Activated CD8-positive, alpha-beta T cell treated with anti-CD3 and anti-CD28 coated beads, Interleukin-2, amount 10 ng/mL, durations not matched to agents 7 days and 5 days (primary cell): ENCODE measurements at places on chromosomes 6 and 20. TPM values are rescaled to one million over a fixed set of nuclear protein-coding genes. Genes with fewer than 3 reads are reported as not detected.

PLCB1 gene
- total RNA-seq, result 0.63 TPM

SPTLC3 gene
- total RNA-seq, result 0.37 TPM

GMPR gene
- total RNA-seq, result 8.9 TPM

SYTL3 gene
- total RNA-seq, result 48.3 TPM

IPCEF1 gene
- total RNA-seq, result 24.4 TPM

CTAGE9 gene
- total RNA-seq, result not detected

GRCh38 chr20:51303731-51304670 lies 238.5 kb downstream of the NFATC2 start:
- DNase-seq, result no peak
- H3K27me3 ChIP-seq, result peaks cover 11% of the 10 kb centered on the region
- no peaks in the 10 kb centered on the region for H3K36me3 ChIP-seq
- peaks cover 3% of the 10 kb centered on the region for H3K4me1 ChIP-seq
- no peak overlapping the region for H3K4me3 ChIP-seq

DNA sequence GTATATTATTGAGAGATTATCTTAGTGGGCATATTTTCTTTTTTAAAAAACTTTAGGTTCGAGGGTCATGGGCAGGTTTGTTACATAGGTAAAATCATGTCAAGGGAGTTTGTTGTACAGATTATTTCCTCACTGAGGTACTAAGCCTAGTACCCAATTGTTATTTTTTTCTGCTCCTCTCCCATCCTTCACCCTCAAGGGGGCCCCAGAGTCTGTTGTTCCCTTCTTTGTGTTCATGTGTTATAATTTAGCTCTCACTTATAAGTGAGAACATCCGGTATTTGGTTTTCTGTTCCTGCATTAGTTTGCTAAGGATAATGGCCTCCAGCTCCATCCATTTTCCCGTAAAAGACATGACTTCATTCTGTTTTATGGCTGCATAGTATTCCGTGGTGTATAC lies 247.9 kb upstream of the RAB32 start:
- H3K4me3 ChIP-seq, result no peak overlapping the region
- no peak overlapping the region for H3K27ac ChIP-seq
- H3K36me3 ChIP-seq, result no peaks in the 10 kb centered on the region
- DNase-seq, result no peak
- H3K4me1 ChIP-seq, result no peaks in the 10 kb centered on the region

DNA sequence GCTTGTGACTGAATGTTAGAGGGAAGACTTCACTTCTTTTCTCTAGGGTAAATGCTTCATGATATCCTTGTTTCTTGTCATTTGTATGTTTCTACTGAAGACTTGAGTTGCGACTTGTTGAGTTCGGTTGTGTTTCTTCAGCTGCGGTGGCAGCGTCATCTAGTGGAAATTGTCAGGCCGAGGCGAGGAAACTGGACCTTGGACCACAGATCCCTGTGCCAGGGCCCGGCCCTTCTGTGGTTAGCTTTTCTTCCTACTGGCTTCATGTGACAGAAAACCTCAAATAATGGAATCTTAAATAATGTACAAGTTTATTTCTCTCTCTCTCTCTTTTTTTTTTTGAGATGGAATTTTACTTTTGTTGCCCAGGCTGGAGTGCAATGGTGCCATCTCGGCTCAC lies 12.4 kb downstream of the MTHFD1L start:
- DNase-seq, result no peak
- no peak overlapping the region for H3K27ac ChIP-seq
- peaks cover 15% of the 10 kb centered on the region for H3K4me1 ChIP-seq
- no peak overlapping the region for H3K4me3 ChIP-seq

DNA sequence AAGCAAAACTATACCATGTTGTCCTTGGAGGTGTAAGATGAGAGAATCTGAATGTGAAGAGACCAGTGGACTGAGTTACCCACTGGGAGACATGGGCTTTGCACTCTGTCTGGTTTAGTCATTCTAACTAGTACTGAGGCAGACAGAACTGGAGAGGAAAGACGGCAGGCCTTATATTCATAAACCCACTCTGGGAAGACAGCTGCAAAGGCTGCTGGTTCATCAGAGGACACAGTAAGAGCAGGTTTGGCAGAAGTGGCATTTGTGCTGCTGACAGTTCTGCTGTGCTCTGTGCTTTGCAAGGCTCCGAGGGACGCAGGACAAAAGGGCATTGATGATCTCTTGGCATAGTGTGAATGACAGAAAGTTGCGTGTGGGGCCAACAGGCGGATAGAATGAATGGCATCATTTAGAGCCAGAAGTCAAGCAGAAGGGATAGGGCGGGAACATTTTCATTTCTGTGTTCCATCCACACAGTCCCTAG lies 142.3 kb upstream of the TENT5A start:
- no peaks in the 10 kb centered on the region for H3K36me3 ChIP-seq
- DNase-seq, result no peak
- no peaks in the 10 kb centered on the region for H3K27me3 ChIP-seq
- no peak overlapping the region for H3K4me3 ChIP-seq
- H3K4me1 ChIP-seq, result no peaks in the 10 kb centered on the region
- H3K27ac ChIP-seq, result no peak overlapping the region

- H3K4me3 ChIP-seq, result no peak overlapping the region
- H3K4me1 ChIP-seq, result no peaks in the 10 kb centered on the region
- H3K27ac ChIP-seq, result no peak overlapping the region
- H3K36me3 ChIP-seq, result no peaks in the 10 kb centered on the region
- no peaks in the 10 kb centered on the region for H3K27me3 ChIP-seq
These were observed 438.4 kb upstream of the ADGRB3 start for GRCh38 chr6:68196645-68197044.

- H3K27ac ChIP-seq, result peak overlapping the region; percentile 67
- no peaks in the 10 kb centered on the region for H3K27me3 ChIP-seq
- H3K36me3 ChIP-seq, result peaks cover 36% of the 10 kb centered on the region
- peak overlapping the region; percentile 28 for H3K4me3 ChIP-seq
These were observed 35.5 kb downstream of the DHX35 start for GRCh38 chr20:38997622-38998021.

GRCh38 chr6:73388433-73388799 lies 6.2 kb upstream of the DDX43 start:
- peak overlapping the region; percentile 81 for H3K4me3 ChIP-seq
- H3K27ac ChIP-seq, result peak overlapping the region; percentile 83

- H3K4me3 ChIP-seq, result no peak overlapping the region
- H3K36me3 ChIP-seq, result no peaks in the 10 kb centered on the region
- DNase-seq, result no peak
- no peak overlapping the region for H3K27ac ChIP-seq
- H3K4me1 ChIP-seq, result no peaks in the 10 kb centered on the region
These were observed 713.4 kb downstream of the CD109 start for GRCh38 chr6:74409447-74409846.

- H3K4me1 ChIP-seq, result no peaks in the 10 kb centered on the region
- no peak overlapping the region for H3K27ac ChIP-seq
- no peak overlapping the region for H3K4me3 ChIP-seq
- no peak for DNase-seq
- H3K36me3 ChIP-seq, result no peaks in the 10 kb centered on the region
- H3K27me3 ChIP-seq, result no peaks in the 10 kb centered on the region
These were observed 182.0 kb upstream of the JAG1 start for GRCh38 chr20:10855778-10856177.

GRCh38 chr6:22445946-22446345 lies 123.4 kb upstream of the HDGFL1 start:
- no peaks in the 10 kb centered on the region for H3K4me1 ChIP-seq
- no peak overlapping the region for H3K27ac ChIP-seq
- no peak for DNase-seq
- no peaks in the 10 kb centered on the region for H3K27me3 ChIP-seq
- no peak overlapping the region for H3K4me3 ChIP-seq

GRCh38 chr6:69801711-69802110 lies 4.9 kb upstream of the LMBRD1 start:
- no peak overlapping the region for H3K27ac ChIP-seq
- peaks cover 3% of the 10 kb centered on the region for H3K36me3 ChIP-seq
- no peak overlapping the region for H3K4me3 ChIP-seq

GRCh38 chr6:166910601-166911000 lies 45.7 kb downstream of the RNASET2 start:
- no peak overlapping the region for H3K4me3 ChIP-seq
- no peaks in the 10 kb centered on the region for H3K27me3 ChIP-seq
- peaks cover 40% of the 10 kb centered on the region for H3K4me1 ChIP-seq
- no peak overlapping the region for H3K27ac ChIP-seq
